Activated CD8-positive, alpha-beta T cell treated with anti-CD3 and anti-CD28 coated beads for 36 hours (primary cell): ENCODE measurements at places on chromosomes 12 and 14. TPM values are rescaled to one million over a fixed set of nuclear protein-coding genes. Genes with fewer than 3 reads are reported as not detected.

DNA sequence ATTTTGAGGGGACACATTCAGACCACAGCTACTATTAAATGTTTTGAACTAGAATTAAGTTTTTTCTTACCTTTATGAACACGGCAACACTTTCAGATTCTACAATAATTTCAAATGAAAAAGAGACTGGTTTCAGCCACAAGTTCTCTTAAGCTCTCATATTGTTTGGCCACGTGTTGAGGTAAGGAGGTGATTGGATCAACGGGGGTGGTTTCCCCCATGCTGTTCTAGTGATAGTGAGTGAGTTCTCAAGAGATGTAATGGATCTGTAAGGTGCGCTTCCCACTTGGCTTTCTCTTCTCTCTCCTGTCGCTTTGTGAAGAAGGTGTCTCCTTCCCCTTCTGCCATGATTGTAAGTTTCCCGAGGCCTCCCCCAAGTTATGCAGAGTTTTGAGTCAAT lies 48.9 kb upstream of the DYRK2 start:
- DNase-seq: peak; percentile 30

Gene BCL7A
- 6.7 TPM for total RNA-seq

Gene SLCO1B3
- total RNA-seq: not detected

- no peak for DNase-seq
Observed at GRCh38 chr12:131758016-131758739, 47.3 kb downstream of the SFSWAP start.

- no peak for DNase-seq
Observed at GRCh38 chr14:74946659-74947281, 8.6 kb downstream of the PGF start.

- DNase-seq: no peak
Observed at GRCh38 chr12:8662593-8662992, at the start of gene MFAP5. MFAP5 (minus strand) TSS chr12:8662826; CDS start chr12:8662104, 722 bp downstream.

DNA sequence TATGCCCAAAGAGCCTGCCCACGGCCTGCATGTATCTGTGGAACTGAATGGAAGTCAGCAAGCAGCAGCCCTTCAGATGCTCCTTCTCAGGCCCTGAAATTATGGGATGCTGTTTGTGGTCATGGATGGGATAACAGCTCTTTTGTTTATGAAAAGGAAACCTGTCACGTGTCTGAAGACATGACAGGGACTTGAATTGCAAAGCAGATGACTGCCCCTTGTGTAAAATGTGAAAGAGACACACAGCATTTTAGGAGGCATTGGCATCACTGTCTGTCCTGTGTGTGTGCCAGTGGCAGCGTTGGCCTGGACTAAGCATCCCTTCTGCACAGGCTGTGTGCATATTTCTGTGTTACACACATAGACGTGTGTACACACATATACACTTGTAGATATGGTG lies 192.1 kb downstream of the VRK1 start:
- no peak for DNase-seq

Gene SLC38A4
- total RNA-seq: not detected

GRCh38 chr12:26283046-26283445 lies 87.7 kb downstream of the SSPN start:
- DNase-seq: no peak

- DNase-seq: no peak
Observed at GRCh38 chr14:32896979-32897697, 41.5 kb upstream of the NPAS3 start.

- DNase-seq: no peak
Observed at GRCh38 chr14:23563473-23564180, 4.0 kb downstream of the AP1G2 start.

DNA sequence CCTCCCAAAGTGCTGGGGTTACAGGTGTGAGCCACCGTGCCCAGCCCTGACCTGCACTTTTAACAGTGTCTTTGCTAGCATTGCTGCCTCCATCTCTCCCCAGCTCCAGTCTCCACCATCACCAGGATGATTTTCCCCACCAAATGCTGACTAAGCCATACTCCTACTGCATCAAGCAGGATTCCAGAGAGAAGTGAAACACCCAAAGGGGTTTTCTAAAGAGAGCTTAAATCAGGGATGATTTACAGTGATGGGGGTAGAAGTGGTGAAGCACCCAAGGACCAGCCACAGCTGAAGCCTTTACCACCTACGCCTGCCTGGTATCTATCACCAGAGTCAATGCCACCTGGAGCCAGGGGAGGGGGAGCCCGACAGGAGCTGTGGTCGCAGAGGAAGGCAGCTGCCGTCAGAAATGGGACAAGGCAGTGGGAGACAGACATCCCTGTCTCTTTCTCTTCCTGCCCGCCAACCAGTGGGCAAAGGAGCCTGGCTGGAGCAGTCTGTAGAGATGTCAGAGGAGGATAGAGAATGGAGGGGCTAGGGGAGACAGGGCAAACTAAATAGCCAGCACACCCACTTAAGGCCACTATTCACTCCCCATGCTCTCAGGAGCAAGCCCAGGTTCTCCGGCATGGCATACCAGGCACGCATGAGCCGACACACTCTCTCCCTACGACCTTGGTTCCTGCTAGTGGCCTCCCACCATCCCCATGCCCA lies 22.4 kb upstream of the CD9 start:
- DNase-seq: no peak

Gene KLRB1
- 4.7 TPM for total RNA-seq

GRCh38 chr14:55901291-55901690 lies 216.9 kb upstream of the PELI2 start:
- no peak for DNase-seq

DNA sequence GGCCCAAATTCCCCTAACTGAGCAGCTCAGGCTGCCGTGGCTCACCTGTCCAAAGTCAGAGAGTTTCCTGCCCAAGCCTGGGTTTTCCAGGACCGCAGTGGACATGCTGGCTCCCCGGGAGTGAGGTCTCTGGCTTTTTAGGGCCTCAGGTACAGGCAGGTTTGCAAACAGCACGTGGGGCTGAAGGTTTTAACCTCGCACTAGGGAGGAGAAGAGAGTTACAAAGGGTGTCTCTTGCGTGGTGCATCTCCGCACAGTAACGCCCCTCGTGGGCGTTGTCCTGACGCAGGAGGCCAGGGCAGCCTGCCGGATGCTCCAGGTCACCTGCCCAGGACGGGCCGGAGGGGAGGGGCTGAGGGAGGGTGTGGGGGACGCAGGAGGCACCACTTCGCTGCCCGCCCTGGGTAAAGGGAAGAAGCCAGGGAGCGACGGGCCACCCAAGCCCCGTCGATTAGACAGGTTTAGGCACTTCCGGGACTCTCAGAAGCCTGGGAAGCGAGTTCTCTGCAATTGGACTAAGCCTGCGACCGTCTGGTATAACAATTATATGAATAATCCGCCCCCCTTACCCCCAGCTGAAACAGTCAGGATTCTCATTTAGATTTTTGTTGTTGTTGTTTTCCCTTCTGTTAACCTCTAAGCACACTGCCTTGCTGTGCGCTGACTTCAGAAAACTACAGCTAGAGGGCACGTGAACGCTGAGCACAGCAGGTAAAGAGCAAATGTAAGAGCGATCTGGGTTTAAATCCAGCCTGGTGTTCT lies at the start of gene PAH:
Gene PAH (minus strand): TSS at position 219 of the 762 bp plus-strand sequence. CDS start 114 bp downstream, at position 105.
- DNase-seq: peak; percentile 28

- no peak for DNase-seq
Observed at GRCh38 chr12:46562625-46563225, 190.2 kb upstream of the SLC38A2 start.

Gene KRT5
- not detected for total RNA-seq

DNA sequence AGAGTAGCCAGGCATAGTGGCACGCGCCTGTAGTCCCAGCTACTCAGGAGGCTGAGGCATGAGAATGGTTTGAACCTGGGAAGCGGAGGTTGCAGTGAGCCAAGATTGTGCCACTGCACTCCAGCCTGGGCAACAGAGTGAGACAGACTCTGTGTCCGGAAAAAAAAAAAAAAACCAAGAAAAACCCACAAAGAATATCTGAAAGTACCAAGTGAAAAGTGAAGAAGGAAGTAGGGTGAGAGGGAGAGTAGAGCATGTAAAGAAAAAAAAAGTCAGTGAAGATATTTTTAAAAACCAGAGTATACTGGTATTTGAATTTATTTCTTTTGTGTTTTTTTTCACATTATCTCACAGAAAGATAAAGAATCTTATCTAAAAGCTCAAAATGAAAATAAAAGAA lies 43.3 kb upstream of the ISM2 start:
- no peak for DNase-seq

DNA sequence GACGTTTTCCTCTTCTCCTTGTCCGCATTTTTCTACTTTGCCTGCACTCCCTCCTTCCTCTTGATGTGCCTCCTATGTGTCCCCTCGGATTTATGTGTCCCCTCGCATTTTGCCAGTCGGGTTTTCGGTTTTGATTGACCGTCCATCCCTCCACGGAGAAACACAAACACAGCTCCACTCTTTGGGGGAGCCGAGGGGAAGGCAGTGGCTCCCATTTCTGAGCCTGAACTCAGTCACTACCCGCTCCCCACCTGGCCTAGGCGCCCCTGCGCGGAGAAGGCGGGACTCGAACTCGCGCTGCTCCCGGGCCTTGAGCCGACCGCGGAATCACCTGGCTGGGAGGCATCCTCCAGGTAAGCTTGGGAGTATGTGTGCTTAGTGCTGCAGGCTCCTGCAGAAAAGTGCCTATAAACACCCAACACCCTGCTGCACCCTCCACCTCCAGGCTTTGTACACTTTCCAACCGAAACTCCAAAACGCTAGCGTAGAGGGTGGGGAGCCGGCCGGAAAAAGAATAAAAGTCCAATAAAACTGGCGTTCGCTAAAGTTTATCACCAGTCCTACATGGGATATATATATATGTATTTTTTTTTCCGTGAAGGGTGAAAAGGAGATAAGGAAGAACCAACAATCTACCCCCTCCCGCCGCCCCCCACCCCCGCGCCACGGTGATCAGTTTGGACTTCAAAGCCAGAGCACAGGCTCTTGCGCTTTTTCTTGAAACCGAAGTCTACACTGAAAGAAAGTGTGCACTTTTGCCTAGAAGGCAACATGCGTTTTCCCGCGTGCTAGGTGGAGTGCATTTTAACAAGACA lies 3.3 kb upstream of the CCND2 start:
- DNase-seq: peak; percentile 62

Gene APEX1
- 211 TPM for total RNA-seq

- DNase-seq: no peak
Observed at GRCh38 chr12:39176356-39176755, 266.6 kb downstream of the KIF21A start.

GRCh38 chr14:104659764-104660523 lies 29.5 kb upstream of the INF2 start:
- peak; percentile 28 for DNase-seq

DNA sequence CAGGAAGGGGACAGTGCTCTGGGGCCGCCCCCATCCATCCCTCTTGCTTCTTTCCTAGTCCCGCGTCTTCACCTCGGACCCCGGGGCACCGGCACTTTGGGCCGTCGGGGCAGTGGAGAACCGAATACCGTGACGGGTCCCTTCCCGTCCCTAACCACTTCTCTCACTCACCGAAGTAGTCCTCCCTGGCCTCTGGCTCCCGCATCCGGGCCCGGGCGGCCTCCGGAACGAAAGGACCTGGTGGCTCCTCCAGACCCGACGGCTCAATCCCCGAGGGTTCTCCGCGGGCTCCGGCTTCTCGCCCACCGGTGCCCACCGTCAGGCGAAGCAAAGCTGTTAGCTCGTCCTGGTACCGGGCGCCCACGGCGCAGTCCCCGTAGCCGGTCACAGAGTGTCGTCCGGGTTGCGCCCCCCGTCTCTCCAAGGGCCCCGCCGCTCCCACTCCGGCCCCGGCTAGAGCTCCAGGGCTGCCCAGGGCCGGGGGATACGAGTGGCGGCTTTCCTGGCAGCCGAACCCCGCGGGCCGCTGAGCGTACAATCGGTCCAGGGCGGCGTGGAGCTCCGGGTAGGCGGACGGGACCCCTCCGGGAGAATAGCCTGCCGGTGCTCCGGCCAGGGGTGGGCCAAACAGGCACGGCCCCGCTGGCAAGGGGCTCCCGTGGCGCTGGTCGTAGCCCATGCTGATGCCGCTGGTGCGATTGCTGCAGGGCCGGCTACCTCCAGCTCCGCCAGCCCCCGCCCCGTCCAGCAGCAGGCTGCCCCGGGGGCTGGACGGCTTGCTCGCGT lies 1.1 kb downstream of the AJUBA start:
- DNase-seq: peak; percentile 15

DNA sequence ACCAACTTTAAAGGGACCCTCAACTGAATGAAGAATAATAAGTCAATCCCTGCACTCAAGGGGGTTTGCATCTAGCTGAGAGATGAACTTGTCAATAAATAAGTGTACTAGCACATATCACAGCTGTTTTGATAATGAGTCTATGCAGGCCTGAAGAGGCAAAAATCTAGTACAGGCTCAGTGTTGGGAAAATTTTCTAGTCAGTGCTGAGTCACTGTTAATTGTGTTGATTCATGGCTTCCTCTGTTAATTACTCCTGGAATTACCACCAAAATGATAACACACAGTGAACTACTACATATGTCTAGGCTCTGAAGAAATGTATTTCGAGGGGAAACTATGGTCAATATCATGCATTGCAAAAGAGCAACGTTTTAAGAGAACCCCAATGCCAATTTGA lies 18.9 kb downstream of the SNRPF start:
- DNase-seq: no peak

DNA sequence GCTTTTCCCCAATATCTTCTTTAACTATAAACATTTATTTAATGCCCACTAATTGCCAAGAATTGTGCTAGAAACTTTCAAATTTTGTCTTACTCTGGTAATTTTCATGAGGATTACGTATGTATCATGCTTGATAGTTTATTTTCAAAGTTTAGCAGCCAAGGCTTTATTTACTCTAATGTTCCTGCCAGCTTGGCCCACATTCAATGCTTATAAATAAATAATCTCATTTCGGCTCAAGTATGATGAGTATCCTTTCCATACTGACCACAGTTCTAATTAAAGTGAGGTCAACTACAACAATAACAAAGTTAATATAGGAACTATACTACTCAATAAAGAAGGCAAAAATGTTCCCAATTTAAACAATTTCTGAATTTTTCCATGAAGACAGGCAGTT lies 259.2 kb downstream of the MED13L start:
- DNase-seq: no peak

Gene CIROP
- not detected for total RNA-seq

Gene OR4E2
- not detected for total RNA-seq

Gene CLECL1
- total RNA-seq: 6.0 TPM

Gene CCDC85C
- total RNA-seq: 6.8 TPM

DNA sequence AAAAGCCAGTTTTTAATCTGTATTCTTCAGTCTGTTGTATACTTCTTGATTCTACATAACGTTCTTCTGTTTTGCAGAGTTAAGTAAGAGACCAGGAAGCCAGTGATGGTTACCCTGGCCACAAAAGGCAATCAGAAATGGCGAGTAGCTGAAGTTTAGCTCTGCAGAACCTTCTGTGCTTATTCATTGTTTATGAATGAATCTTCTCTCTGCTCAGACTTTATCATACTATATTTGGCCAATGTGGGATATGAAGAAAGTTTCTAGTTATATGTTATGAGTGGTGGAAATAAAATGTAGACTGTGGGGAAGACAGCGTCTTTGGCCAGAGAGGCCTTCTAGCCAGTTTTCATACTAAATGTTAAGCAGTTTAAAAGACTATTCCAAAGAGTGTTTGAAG lies 249.9 kb upstream of the RGS6 start:
- DNase-seq: no peak

- no peak for DNase-seq
Observed at GRCh38 chr12:79302162-79302814, 388.5 kb downstream of the PAWR start.

Gene ANKRD33
- total RNA-seq: not detected

GRCh38 chr12:109670731-109671130 lies 42.9 kb upstream of the FAM222A start:
- DNase-seq: no peak
